ENCODE measurements at places on chromosomes 11 and 22.
A peak's percentile ranks its signal among the peaks of the same experiment; 100 is the strongest.

GRCh38 chr11:80694385-80694784, 1253.6 kb upstream of the TENM4 start:
- DNase-seq, result no peak

DNA sequence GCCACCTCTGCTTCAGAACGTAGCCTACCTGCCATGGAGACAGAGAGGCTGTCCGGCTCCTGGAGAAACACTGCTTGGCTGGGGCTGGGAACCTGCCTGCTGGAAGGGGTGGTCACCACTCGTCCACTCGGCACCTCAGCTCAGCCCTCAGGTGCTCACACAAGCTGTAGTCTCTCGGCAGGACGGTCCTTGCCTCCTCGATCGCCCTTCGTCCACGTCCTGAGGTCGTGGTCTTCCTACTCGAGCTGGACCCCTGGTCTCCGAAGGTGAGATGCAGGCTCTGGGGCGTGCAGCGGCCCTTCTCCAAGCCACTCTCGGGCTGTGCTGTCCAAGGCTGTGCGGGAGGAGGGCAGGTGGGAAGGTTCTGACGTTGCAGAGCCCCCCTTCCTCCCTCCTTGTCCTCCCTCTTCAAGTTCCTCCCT, at the start of gene TBX10:
TSS of gene TBX10 (minus strand) at position 326 of the 422 bp plus-strand sequence. CDS start at position 35, 291 bp downstream.
- no peak for DNase-seq

DNA sequence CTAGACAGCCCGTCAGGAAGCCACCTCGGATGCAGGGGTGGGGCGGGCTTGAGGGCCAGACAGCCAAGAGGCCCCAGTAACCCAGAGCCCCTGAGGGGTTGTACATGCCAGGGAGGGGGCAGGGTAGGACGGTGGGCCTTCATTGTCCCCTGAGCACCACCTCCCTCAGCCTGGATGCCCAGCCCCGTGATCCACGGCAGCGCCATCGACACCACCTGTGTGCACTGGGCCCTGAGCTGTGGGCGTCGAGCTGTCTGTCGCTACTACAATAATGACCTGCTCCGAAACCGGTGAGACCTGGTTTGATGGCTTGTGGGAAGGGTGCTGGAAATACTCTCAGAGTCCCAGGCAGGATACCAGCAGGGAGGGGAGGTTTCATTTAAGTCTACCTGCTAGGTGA, 37.4 kb upstream of the TPBGL start:
- no peak for DNase-seq

GRCh38 chr11:118930094-118930712, 4.5 kb upstream of the BCL9L start:
- DNase-seq, result peak; percentile 83

GRCh38 chr11:30282289-30282631, 40.6 kb upstream of the ARL14EP start:
- no peak for DNase-seq

GRCh38 chr22:50398831-50399648, 55.9 kb downstream of the PPP6R2 start:
- no peak for DNase-seq
